ENCODE measurements at places on chromosomes 5 and 9. TPM values are rescaled to one million over a fixed set of nuclear protein-coding genes. Genes with fewer than 3 reads are reported as not detected.

GRCh38 chr5:143543358-143544255 lies 140.1 kb upstream of the NR3C1 start:
- DNase-seq = no peak

DNA sequence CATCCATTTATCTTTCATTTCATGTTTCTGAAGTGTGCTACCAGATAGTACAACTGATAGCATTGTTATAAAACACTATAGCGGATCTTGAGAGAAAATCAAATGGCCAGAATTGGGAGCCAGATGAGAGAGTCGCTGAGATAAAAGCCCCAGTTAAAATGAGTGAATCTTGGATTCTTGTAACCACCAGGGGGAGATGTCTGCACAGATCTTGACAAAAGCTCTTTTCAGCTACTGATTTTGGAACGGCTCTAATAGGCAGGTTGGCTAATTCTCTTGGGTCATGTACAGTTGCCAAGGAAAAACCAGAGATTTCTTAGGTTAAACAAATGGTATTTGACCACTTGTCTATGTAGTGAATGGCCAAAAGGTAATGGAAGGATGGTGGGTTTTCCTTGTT lies 21.7 kb downstream of the F2RL2 start:
- peak; percentile 79 for DNase-seq

The KCNMB1 gene
- total RNA-seq = not detected

The TMEM174 gene
- not detected for total RNA-seq

The ENTPD8 gene
- total RNA-seq = under 0.01 TPM

The SGTB gene
- total RNA-seq = 9.4 TPM

The LCN6 gene
- not detected for total RNA-seq

The GABRB2 gene
- not detected for total RNA-seq
